ENCODE measurements at places on chromosomes 1 and 21.

- no peak for DNase-seq
Measured at GRCh38 chr21:41638201-41638790, 128.6 kb downstream of the RIPK4 start.

- no peak for DNase-seq
Measured at GRCh38 chr1:235341334-235341733, 13.0 kb downstream of the GGPS1 start.

DNA sequence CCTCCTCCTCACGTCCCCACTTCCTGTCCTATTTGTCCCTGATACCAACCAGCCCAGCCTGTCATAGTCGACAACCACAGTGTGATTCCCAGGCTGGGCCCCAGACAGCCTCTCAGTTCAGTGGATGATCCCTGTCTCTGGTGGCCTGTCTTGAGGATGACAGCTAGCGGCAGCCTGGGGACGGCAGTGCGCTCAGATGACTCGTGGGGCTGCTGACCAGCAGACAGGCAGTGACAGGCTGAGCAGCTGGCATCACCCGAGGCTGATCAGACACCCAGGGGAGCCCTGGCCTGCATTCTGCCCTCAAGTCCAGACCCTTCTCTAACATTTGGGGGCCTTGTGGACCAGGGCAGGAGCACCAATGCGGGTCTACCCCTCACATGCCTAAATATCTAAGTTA lies 21.0 kb downstream of the NKAIN1 start:
- no peak for DNase-seq

DNA sequence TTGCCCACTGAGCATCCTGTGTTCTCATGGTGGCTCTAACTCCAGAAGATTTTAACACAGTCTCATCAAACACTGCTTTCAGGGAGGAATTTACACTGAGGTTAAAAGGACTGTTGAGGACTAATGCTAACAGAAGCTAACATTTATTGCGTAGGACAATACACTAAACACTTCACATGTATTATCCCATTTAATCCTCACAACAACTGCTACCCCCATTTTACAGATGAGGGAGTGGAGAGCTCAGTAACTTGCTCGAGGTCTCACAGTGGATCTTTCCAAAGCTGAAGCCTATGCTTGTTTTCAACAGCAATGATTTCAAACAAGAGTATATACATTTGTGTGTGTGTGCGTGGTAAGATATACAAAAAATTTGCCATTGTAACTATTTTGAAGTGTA lies 13.9 kb downstream of the ATF3 start:
- no peak for DNase-seq

GRCh38 chr21:36847189-36847588 lies 119.3 kb downstream of the HLCS start:
- DNase-seq: no peak

DNA sequence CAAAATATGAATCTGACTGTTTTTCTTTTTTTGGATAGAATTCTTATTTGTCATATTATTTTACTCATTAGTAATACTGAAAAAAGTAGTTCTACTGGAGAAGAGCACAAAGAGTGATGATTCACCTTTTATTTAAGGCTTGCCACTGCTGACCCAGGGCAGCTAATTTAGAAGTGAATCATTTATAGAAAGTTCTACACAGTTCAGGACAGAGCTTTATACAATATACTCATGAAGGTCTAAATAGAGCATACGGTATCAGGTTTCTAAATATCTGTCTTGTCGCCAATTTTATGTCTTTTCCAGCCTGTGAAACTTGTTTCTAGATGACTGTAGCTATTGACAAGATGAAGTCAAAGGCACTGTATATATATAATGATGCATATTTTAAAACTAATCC lies 25.0 kb downstream of the GIPC2 start:
- no peak for DNase-seq

GRCh38 chr1:98769162-98769561 lies 107.6 kb downstream of the SNX7 start:
- no peak for DNase-seq

DNA sequence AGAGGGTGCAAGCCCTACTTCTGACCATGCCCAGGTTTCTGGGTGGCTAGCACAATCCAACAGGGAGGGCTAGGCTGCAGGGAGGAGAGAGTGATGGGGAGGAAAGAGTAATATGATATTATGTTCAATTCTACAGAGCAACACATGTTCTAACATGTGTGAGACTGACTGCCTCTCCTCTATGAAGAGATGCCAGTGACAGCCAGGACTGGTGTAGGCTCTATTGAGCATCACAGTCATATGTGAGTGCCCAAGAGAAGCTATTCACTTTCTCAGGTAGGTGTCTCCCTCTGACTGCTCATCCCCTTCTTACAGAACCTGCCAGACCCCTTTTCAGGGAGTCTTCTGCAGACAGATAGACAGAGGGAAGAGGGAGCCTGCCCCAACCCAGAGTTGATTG lies 446.1 kb downstream of the SIPA1L2 start:
- no peak for DNase-seq

DNA sequence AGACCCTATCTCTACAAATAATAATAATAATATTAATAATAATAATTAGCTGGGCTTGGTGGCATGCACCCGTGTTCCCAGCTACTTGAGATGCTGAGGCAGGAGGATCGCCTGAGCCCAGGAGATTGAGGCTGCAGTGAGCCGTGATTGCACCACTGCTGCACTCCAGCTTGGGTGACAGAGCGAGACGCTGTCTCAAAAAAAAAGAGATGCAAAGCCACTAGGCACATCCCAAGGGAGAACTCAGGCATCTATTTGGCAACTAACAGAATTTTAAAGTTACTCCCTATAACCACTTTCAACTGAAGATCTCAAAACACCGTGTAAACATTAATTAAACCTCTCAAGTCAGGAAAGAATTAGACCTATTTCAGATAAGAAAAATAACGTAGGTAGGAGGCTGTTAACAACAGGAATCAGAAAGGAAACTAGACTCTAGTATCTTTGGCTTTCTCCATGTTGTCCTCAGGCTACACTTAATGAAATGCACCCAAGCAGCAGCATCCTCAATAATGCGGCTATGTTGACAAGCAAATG lies 3.7 kb downstream of the RNF19B start:
- no peak for DNase-seq

DNA sequence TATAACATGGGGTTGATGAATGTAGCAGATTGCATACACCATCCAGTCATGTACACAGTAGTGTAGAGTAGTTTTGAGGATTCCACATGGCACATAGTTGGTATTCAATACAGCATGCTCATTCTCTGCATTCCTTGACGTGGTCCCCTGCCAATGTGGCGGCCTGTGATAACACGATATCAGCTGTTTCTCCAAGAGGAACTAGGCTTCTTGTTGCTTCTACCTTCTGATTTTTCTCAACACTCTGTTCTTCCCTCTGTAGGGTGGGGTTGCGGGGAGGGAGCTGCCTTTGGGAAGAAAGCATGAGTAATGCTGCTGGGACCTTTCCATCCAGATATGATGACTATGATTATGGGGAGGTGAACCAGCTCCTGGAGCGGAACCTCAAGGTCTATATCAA lies 19.4 kb downstream of the SESN2 start:
- DNase-seq: no peak

- no peak for DNase-seq
Measured at GRCh38 chr1:234969581-234970400, 158.8 kb downstream of the TOMM20 start.

DNA sequence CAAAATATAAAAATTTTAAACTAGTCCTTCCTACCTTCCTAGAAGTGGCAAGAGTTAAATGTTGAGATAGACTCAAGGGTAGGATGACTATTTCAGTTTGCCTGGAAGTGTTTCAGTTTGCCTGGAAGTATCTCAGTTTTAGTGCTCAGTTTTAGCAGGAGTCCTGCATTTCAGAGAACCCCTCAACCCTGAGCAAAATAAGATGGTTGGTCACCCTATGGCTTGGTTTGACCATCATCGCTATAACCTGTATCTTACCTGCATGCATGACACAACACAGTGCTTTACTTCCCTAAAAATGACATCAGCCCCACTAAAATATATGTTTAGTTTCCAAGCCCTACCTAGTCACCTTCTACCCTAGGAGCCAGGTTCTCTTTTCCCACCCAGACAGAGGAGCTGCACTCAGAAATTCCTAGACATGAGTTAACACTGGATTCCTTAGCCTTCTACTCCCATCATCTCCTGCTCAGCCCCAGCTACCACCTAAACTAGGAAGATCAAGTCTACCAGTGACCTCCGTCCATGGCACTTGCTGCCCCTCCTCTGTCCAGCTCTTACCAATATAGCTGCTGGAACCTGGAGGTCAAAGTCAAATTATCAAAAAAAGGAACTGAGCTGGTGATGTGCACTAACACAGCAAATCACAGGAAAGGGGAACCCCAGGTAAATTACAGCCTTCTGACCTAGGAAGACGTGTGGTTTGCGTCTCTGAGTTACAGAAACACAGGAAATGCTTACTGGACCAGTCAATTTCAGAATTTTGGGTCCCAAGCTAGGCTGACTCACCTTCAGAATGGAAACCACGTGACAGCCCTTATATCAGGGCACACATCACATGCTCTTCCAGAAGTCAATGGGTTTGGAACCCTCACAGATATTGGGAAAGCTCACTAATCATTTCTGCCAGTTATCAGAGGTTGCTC lies 2.2 kb upstream of the G0S2 start:
- DNase-seq: peak; percentile 55

DNA sequence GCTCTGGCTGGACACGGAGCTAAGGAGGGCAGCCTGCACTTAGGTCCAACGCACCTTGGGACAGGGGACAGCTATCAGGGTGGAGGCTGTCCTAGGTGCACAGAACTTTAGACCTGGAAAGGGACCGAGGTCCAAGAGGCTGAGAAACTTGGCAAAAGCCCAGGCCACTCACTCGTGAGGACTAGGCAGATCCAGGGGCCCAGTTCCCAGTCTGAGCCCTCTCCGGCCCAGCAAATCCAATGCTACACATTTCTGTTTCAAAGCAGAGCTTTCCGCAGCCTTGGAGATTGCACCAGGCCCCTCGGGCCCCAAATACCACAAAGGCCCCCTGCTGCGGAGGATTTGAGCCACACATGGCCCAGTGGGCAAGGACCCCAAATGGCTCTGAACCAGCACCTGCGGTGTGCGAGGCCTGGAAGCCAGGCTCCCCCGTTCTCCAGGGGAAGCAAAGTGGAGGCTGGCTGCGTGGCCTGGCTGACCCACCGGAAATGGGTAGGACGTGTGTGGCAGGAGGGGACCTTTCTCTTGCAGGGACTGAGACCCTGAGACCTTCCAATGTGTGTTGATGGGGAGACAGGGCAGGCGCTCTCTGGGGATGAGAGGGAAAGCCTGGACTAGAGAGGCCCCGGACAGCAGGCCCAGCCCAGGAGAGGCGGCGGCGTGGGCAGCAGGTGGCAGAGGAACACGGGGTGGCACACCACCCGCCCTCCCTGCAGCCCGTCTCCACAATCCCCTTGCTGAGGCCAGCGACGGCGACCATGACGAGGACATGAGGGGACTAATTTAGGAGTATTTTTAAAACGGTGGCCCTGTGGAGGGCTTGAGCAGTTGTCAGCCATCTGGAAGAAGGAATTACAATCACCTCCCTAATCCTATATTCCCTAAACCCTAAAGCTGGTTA lies 118.7 kb downstream of the CASZ1 start:
- no peak for DNase-seq

DNA sequence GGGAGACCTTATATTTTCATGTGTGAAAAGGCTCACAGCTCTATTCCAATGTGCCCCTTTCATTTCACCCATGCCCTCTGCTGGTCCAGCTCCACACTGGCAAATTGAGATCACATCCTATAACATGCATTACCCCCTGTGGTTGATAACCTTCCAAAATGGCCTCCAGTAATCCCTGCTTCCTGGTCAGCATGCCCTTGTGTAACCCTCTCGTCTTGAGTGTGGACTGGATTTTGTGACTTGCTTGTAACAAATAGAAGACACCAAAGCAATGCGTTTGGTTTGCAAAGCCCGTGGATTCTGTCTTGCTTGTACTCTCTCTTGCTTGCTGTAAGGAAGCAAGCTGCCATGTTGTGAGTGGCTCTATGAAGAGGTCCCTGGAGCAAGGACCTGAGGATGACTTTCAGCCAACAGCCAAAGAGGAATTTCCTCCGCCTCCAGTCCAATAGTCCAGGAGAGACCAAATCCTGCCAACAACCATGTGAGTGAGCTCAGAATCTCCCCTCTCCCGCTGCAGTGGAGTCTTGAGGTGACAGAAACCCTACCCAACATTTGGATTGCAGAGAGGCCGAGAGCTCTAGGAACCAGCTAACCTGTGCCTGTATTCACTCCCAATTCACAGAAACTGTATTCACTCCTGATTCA lies 17.4 kb downstream of the KCNA10 start:
- no peak for DNase-seq

DNA sequence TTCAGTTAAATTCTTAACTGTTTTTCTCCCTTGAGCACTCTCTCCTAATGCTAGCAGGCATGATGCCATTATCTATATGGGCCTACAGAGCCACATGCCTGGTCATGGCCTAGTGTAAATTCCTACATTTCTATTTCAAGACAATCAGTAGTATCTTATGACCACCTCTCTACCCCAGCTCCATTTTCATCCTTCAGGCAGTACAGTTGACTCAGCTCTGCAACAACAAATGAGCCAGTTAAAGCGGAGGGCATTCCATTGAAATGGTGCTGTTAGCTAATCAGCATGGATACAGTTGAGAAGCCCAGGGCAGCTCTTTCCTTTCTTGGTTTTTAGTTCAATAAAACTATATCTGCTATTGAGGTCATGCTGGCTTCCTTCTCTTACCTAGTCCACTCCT lies 150.0 kb downstream of the PPP1R12B start:
- no peak for DNase-seq

GRCh38 chr1:118210051-118210722 lies 25.2 kb upstream of the SPAG17 start:
- no peak for DNase-seq

DNA sequence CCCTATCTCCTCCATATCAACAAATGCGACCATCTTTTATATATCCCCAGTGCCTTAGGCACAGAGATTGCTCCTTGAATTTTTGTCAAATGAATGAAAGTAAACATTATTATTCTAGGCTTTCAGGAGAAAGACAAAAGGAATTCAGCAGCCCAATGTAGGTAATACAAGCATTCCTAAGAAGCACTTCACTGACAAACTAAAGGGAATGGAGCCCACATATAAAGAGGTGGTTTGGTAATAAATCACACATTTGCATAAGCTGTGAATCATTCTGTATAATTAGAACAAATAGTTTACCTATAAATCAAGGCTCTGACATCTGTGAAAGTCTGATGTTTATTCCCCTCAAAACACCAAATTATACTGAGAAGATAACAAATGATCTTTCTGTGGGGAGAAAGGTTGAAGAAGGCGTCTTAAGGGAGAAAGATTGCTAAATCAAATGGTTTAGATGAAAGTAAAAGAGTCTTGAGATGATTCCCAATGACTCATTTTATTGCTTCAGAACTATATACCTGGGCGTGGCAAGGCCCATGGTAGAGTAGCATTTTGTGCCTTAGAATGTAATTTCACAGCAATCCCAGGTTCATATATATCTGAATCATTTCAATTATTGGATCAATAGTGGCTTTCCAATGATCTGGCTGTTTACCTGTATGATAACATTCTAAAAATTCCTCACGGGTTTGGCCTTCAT lies 558.1 kb downstream of the AGBL4 start:
- DNase-seq: no peak

DNA sequence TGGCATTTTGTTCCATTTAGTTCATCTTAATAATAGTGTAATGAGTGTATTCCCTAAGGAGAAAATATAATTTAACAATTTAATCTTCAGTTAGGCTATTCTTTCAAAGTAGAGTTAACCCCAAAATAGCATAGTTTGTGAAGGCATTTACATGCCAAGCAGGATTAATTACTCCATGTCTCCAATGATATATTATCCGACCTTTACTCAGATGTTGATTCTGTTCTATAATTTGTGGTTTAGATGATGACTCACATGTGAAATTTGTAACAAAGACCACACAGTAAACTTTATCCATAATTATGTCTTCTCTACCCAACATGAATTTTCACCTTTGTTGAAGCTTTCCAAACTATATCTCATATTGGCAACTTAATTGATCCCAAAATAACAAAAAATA lies 2065.2 kb downstream of the MRPL39 start:
- no peak for DNase-seq
